Left ventricle myocardium inferior (tissue), 1 donor: ENCODE measurements at places on chromosomes 4 and X. TPM values are rescaled to one million over a fixed set of nuclear protein-coding genes. Genes with fewer than 3 reads are reported as not detected.

GABRG1 gene
- not detected for total RNA-seq

DNA sequence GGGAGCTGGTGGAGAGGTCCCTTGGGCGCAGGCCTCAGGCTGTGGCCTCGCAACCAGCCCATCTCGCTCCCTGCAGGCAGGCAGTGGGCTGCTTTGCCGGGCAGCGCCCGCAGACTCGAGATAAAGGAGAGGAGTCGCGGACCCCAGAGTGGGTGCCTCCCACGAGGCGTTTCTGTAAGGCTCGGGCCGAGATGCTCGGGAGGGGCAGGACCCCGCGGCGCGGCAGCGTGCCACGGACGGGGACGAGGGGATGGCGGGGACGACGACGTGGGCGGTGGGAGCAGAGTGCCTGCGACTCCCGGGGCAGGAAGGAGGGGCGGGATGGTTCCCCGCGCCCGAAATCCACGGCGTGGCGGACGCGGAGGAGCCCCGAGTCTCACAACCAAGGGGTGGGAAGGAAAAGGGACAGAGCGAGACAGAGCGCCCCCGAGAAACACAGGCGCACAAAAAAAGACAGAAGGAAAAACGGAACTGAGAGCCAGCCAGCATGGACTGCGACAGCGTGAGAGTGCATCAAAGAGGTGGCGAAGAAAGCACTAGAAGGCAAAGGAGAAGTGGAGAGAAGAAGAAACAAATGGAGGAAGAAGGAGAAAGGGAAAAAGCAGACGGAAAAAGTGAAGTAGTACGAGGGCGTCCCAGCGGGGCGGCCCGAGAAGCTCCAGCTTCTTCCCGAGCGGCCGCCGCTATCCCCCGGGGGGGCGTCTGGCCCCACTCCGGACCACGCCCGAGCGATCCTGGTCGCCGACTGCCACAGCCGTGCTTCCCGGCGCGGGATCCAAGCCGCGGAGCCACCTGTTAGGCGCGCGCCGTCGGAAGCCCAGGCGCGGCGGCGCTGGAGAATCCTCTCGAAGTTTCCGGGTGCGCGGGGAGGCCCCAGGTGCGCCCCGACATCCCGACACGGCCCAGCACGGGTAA, 1.5 kb downstream of the BEND4 start:
- no peak overlapping the region for H3K27ac ChIP-seq
- no peak for DNase-seq
- peaks cover 98% of the 10 kb centered on the region for H3K27me3 ChIP-seq
- peaks cover 24% of the 10 kb centered on the region for H3K4me1 ChIP-seq
- H3K36me3 ChIP-seq = no peaks in the 10 kb centered on the region

DNA sequence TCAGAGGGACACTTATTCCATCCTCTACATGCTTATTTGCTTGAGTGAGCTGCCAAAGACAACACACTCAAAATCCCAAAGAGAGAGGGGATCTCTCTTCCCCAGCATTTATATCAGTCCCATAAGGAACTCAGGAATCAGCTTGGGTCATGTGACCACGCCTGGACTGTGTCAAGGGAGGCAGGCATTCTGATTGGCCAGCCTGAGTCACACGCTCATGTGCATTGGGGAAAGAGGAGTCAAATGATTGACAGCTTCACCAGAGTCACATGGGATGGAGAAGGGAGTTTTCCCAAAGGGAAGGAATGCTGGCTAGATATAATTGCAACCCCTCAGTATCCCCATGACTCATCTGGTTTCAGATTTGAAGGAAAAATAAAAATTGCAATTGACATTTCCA, 49.0 kb downstream of the RWDD4 start:
- H3K27me3 ChIP-seq = peaks cover 29% of the 10 kb centered on the region
- no peaks in the 10 kb centered on the region for H3K4me1 ChIP-seq
- no peak overlapping the region for H3K4me3 ChIP-seq
- no peak for DNase-seq
- no peak overlapping the region for H3K27ac ChIP-seq
- no peaks in the 10 kb centered on the region for H3K36me3 ChIP-seq

XAGE1A gene
- total RNA-seq = not detected

FAT1 gene
- total RNA-seq = 59.1 TPM

RBM46 gene
- total RNA-seq = not detected

GRCh38 chr4:78566834-78567499, 15.4 kb downstream of the ANXA3 start:
- H3K36me3 ChIP-seq = no peaks in the 10 kb centered on the region
- H3K27me3 ChIP-seq = no peaks in the 10 kb centered on the region

AFF2 gene
- 0.27 TPM for total RNA-seq

GRCh38 chrX:45571453-45571852, 370.8 kb upstream of the DIPK2B start:
- no peak overlapping the region for H3K27ac ChIP-seq
- no peak overlapping the region for H3K4me3 ChIP-seq

HTN3 gene
- total RNA-seq = not detected

- H3K4me1 ChIP-seq = peaks cover 18% of the 10 kb centered on the region
- no peak overlapping the region for H3K4me3 ChIP-seq
- H3K36me3 ChIP-seq = peaks cover 24% of the 10 kb centered on the region
- H3K27ac ChIP-seq = no peak overlapping the region
- H3K27me3 ChIP-seq = no peaks in the 10 kb centered on the region
These were observed 9.0 kb downstream of the CC2D2A start for GRCh38 chr4:15478724-15479088.

- H3K4me3 ChIP-seq = no peak overlapping the region
- no peaks in the 10 kb centered on the region for H3K4me1 ChIP-seq
- DNase-seq = no peak
These were observed 329.5 kb upstream of the ZFP42 start for GRCh38 chr4:187666034-187666433.

- H3K36me3 ChIP-seq = no peaks in the 10 kb centered on the region
- no peak overlapping the region for H3K4me3 ChIP-seq
- no peak overlapping the region for H3K27ac ChIP-seq
- H3K4me1 ChIP-seq = no peaks in the 10 kb centered on the region
- no peaks in the 10 kb centered on the region for H3K27me3 ChIP-seq
- DNase-seq = no peak
These were observed 1068.2 kb downstream of the GLUD2 start for GRCh38 chrX:122115604-122116003.
